ENCODE measurements at places on chromosomes 2 and 18. TPM values are rescaled to one million over a fixed set of nuclear protein-coding genes. Genes with fewer than 3 reads are reported as not detected.

The NTSR2 gene
- not detected for total RNA-seq

GRCh38 chr18:48719974-48720654, 181.3 kb downstream of the CTIF start:
- DNase-seq = no peak

The ARHGEF4 gene
- 1.2 TPM for total RNA-seq

GRCh38 chr18:36212301-36213171, 25.2 kb downstream of the MOCOS start:
- DNase-seq = no peak

- no peak for DNase-seq
These were observed 33.3 kb downstream of the RTTN start for GRCh38 chr18:70172225-70172624.

DNA sequence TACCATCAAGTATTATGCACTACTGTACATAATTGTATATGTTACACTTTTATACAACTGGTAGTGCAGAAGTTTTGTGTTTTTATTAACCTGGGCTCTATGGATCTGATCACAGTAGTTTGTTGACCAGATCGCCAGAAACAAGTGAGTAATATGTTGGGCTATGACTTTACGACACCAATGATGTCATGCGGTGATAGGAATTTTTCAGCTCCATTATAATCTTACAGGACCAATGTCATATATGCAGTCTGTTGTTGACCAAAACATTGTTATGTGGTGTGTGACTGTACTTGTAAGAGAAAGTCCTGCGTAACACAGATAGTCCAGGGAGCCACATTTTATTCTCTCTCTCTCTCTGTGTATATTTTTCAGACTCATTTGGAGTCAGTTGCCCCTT, 4.5 kb upstream of the ACOXL start:
- DNase-seq = no peak

GRCh38 chr2:144462266-144462665, 57.7 kb downstream of the ZEB2 start:
- DNase-seq = no peak

DNA sequence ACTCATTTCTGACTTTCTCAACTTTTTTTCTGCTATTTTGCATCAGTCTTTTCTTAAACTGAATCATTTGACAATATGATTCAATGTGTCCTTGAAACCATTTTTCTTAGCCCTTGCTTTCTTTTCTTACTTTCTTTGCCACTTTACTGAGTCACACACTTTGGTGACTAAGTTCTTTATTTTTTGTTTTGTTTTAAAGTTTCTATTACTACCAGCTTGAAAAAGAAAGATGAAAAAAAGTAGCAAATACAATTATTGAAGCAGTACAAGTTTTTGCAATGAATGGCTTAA, 116.5 kb downstream of the DOCK10 start:
- no peak for DNase-seq

GRCh38 chr2:102514061-102514785, 41.2 kb downstream of the SLC9A4 start:
- no peak for DNase-seq

The CXCR4 gene
- 75.4 TPM for total RNA-seq

The ITGB6 gene
- total RNA-seq = not detected
